ENCODE measurements at places on chromosomes 4 and X.

GRCh38 chr4:150518559-150518958 lies 63.4 kb upstream of the MAB21L2 start:
- DNase-seq = no peak

DNA sequence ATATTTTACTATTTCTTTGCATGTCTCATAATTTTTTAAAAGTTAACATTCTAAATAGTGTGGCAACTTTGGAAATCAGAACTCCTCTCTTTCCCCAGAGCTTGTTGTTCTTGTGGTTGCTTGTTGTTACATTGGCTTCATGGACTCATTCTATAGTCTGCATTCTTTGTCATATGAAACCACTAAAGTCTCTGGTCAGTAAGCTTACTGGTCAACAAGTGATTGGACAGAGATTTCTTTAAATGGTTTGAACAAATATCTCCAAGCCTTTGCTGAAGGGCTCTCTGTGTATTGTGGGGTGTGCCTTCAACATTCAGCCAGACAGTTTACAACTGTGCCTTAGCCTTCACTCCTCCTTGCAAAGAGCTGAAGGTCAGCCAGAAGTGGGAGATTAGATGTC lies 147.2 kb downstream of the OPHN1 start:
- no peak for DNase-seq

DNA sequence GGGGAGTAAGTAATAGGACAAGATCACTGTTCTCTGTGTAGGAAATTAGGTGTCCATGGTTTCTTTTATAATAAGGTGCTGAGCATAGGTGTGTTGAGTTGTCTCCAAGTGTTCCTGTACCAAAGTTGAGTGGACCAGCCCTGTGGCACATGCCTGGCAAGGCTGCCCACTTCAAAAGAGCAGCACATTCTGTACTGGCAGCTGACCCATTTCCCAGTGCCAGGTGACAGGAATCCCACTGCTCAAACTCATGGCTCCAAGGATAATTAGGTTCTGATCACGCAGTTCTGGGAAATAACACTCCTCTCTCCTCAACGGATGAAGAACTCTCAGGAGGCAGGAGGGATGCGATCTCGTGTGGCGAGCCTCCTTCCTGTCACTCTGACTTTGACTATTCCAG lies 12.8 kb upstream of the LGI2 start:
- DNase-seq = no peak

- no peak for DNase-seq
Observed at GRCh38 chr4:105145156-105145902, 1.3 kb upstream of the TET2 start.

- no peak for DNase-seq
Observed at GRCh38 chr4:80027611-80028010, 45.4 kb downstream of the ANTXR2 start.

DNA sequence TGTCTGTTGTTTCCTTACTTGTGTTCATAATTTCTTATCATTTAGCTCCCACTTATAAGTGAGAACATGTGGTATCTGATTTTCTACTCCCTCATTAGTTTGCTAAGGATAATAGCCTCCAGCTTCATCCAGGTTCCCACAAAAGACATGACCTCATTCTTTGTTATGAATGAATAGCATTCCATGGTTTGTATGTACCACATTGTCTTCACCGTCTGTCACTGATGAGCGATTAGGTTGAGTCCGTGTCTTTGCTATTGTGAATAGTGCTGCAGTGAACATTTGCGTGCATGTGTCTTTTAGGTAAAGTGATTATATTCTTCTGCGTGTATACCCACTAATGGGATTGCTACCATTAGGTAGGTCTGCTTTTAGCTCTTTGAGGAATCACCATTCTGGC lies 624.3 kb upstream of the EPHA5 start:
- DNase-seq = no peak

GRCh38 chr4:14254252-14254651 lies 626.7 kb upstream of the BOD1L1 start:
- DNase-seq = no peak

- DNase-seq = no peak
Observed at GRCh38 chrX:75273483-75273882, 402 bp upstream of the UPRT start.

DNA sequence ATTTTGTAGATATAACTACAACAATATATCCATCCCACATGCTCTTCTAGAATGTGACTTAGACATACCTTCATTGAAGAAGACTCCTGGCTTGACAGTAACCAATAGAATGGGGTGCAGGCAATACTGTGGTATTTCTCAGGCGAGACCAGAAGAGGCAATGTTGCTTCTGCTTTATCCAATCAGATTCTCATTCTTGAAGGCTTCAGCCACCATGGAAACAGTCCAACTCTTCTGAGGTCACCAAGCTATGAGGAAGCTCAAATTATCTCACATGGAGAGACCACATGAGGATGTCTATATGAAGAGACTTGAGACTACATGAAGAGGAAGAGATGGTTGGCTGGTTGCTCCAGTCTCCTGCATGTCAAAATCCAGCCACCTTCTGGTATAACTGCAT lies 469.9 kb downstream of the PCDH10 start:
- no peak for DNase-seq

DNA sequence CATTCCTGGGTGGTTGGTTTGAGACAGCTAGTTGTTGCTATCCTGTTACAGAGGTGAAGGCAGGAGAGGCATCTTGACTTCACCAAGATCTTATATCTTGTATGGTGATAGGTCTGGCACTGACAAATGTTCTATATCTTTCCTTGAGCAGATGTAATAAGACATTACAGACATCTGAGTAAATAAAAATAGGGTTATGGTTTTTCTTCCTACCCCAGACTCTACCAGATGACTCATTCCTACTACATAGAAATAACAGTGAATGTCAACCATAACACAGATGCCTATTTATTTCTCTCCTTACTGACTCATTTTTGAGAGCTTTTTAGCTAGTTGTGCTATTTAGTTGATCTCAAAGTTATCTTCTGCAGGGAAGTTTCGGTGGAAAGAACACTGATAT lies 21.9 kb downstream of the HNRNPH2 start:
- no peak for DNase-seq

DNA sequence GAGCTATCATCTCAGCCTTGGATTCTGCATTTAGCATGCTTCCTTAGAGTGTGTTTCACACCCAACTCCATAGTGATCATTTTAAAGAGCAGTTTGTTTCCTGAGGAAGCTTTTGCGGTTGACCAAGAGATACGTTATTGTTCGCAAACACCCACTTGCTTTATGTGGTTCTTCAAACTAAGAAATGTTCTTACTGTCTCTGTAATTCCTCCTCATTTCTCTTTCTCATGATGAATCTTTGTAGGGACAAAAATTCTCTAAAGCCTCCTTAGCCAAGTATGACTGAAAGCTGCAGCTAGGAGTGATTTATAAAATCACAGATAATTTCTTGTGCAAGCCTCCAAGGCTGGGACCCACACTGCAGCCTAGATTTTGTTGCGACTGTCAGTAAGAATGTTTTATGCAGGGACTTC lies 10.0 kb downstream of the TNIP3 start:
- DNase-seq = no peak

- DNase-seq = no peak
Observed at GRCh38 chr4:6502147-6502546, 29.7 kb upstream of the PPP2R2C start.

- peak; percentile 81 for DNase-seq
Observed at GRCh38 chr4:8241895-8242696, 27.5 kb upstream of the HTRA3 start.

- DNase-seq = no peak
Observed at GRCh38 chr4:138892483-138893407, 122.8 kb upstream of the NOCT start.

DNA sequence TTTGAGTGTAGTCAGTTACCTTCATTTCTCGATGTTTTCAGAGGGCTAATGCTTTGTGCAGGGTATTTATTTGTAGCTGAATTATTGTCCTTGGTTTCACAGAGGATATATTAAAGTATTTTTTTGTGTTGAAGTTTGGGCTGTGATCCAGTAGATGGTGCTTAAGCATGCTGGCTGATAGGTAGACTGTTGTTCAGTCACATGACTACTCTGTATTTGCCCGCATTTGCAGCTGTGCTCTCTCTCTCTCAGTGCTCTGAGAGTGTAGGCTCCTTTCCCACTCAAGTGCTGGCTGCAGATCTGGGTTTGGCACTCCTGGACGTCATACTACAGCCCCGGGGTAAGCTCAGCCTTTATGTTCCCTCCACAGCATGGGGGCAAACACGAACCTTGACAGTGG lies 21.7 kb downstream of the RAB40AL start:
- no peak for DNase-seq

- DNase-seq = no peak
Observed at GRCh38 chrX:100895365-100896075, 21.4 kb upstream of the NOX1 start.

DNA sequence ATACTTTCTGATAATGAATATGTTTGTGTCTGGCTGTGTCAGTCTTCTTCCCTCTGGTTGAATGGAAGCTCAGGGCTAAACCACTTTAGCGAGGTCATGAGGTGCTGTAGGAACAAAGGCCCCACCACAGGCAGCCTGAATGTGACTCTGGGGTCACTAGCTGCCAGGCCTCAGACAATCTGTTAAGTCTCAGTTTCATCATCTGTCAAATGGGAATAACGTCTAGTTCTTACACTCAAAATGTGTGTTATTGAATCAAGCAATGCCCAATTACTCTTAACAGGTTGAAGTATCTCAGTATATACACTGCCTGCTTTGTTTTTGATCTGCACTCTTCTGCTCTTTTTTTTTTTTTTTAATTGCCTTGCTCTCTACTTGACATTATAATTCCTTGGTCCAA lies 148.6 kb downstream of the STK32B start:
- DNase-seq = no peak

GRCh38 chr4:102862016-102862415 lies 6.8 kb upstream of the CISD2 start:
- DNase-seq = no peak

DNA sequence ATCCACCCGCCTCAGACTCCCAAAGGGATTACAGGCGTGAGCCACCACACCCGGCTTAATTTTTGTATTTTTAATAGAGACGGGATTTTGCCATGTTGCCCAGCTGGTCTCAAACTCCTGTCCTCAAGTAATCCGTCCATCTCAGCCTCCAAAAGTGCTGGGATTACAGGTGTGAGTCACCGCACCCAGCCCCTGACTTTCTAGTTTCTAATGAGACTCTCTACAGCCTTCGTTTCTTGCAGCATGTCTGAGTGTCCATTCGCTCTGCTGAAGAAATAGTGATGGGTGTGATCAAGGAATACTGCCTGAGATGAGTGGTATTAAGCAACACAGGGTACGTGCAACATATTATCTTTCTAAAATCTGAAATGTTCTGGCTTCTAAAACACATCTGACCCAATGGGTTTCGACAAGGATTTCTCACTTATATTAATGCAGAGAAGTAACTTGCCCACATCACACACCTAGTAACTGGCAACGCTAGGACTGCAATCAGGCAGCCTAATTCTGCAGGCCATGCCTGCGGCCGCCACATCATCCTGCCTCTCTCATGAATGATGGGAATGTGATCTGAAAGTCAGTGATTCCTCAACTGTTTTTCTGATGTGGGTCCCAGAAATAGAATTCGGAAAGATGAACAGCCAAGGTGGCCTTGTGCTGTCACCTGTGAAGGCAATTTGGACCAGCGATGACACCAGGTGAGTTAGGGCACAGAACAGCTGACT lies 74.3 kb downstream of the RBM47 start:
- DNase-seq = no peak

- no peak for DNase-seq
Observed at GRCh38 chr4:15875663-15876460, 62.7 kb downstream of the FGFBP1 start.

DNA sequence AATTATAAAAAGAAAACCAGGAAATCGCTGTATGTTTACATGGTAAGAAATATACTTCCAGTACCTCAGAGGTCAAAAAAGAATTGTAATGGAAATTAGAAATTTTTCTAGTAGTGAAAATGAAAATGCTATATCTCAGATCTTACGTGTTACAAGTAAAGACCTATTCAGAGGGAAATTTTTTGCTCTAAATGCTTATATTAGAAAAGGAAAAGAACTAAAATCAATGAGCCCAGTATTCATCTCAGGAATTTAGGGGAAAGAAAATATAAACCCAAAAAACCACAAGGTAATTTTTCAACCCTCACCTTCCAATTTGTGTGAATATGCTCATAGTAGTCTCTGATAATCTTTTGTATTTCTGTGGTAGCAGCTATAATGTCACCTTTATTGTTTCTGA lies 145.6 kb downstream of the RAP1GDS1 start:
- no peak for DNase-seq

DNA sequence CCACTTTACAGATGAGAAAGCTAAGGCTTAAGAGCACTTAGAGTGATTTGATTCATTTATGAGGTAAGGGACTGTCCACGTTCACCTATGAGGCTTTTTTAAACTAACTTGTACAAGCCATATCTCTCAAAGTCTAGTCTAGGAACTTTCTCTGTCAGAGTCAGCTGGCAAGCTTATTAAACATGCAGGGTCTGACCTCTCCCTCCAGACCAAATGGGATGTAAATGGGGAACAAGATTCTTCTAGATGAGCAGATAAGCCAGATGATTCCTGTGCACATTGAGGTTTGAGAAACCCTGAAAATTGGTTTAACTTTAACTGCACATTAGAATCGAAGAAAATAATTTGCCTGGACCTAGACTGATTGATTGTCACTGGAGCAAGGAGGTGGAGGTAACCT lies 160.0 kb upstream of the SPRY1 start:
- no peak for DNase-seq

GRCh38 chrX:66023385-66024091 lies 16.3 kb downstream of the VSIG4 start:
- DNase-seq = no peak

DNA sequence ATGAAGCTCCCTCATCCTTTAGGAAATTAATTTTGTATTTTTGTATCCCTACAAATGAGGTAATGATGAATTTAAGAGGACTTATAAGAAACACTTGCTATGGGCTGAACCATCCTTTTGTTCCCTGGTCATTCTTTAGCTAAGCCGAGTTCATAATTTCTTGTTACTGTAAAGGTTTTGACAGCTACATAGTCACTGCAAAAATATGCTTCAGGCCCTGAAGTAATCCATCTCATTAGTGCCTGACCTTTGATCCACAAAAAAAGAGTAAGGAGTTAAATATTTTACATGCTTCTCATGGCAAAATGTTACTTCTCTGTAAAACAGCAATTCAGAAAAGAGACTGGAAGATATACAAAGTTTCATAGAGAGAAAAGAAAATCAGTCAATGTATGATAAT lies 290.6 kb upstream of the SLIT2 start:
- DNase-seq = no peak

- DNase-seq = no peak
Observed at GRCh38 chrX:40467454-40467853, 113.3 kb upstream of the ATP6AP2 start.

DNA sequence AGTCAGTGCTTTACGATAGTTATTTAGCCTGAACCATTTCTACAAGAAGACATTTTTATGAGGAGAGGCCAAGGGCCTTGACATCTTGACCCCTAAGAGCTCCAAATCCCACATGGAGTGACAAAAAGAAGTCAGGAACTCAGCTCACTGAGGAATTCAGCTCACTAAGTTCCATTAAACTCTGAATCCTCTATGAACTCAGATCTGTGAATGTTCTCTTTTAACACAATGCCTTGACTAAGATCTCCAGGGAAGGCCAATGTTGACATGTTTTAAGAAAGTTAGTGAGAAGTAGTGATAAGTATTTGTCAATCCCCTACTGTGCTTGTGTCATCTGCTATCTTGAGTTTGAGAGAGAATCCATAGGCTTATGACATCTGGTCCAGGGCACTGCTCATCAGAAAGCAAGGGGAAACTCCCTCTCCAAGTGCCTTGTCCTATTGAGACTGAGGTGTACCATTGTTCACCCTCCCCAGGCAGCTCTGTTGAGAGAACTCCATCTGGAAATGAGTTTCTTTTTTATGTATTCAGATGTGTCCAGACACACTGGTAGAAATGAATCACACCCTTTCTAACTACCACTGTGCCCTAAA lies 68.7 kb upstream of the PCDH19 start:
- DNase-seq = no peak

- no peak for DNase-seq
Observed at GRCh38 chrX:66731398-66731797, 92.5 kb upstream of the EDA2R start.

Data from activated CD4-positive, CD25-positive, alpha-beta regulatory T cell (primary cell).